ENCODE measurements at places on chromosomes 5 and 9. TPM values are rescaled to one million over a fixed set of nuclear protein-coding genes. Genes with fewer than 3 reads are reported as not detected.

Gene CDC25C
- total RNA-seq = 0.19 TPM

Gene KCNN2
- total RNA-seq = 2.6 TPM

Gene NR6A1
- 2.2 TPM for total RNA-seq

Gene KCTD16
- 0.08 TPM for total RNA-seq

Gene SLF1
- total RNA-seq = 6.1 TPM

Gene C8G
- total RNA-seq = 3.4 TPM

Gene CCDC192
- total RNA-seq = not detected

Gene RMRP
- 10,677 TPM for total RNA-seq

Gene PCDHGB5
- 13.9 TPM for total RNA-seq

Gene TRIM7
- total RNA-seq = 6.4 TPM

Gene SIGMAR1
- total RNA-seq = 25.8 TPM

Gene IGFBPL1
- total RNA-seq = 0.30 TPM

Gene GPRIN1
- 0.48 TPM for total RNA-seq

DNA sequence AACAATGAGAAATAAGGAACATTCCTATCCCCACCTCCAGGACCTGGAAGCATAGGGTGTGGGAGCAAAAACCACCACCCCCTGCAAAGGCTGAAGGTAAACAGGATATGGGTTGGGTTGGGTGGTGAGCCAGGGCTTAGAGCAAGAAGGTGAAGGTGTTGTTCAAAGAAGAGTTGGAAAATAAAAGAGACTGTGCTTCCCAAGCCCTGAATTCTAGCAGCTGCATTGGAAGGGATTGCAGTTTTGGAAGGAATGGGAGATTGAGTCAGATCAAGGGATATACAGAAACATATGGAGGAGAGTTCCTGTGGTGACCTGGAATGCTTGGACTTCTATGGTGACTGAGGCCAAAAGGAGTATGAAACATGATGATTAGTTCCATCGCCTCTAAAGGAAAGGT is 24.7 kb upstream of the MTAP start:
- no peak for DNase-seq

- DNase-seq = no peak
These were observed 18.0 kb downstream of the FRRS1L start for GRCh38 chr9:109149089-109149488.

DNA sequence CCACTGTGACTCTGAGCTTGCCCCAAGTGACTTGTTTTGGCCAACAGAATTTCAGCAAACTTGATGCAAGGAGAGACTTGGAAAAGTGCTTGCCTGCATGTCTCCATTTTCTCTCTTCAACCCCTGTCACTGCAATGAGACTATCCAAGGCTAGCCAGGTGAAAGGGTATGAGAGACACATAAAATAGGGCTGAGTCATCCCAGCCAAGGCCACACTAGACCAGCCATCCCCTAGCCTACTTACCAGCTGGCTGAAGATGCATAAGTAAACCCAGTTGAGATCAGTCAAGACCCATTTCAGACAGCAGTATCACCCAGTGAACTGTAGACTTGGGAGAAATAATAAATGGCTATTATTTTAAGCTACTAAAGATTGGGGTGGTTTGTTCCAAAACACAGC is 52.9 kb upstream of the VLDLR start:
- no peak for DNase-seq

DNA sequence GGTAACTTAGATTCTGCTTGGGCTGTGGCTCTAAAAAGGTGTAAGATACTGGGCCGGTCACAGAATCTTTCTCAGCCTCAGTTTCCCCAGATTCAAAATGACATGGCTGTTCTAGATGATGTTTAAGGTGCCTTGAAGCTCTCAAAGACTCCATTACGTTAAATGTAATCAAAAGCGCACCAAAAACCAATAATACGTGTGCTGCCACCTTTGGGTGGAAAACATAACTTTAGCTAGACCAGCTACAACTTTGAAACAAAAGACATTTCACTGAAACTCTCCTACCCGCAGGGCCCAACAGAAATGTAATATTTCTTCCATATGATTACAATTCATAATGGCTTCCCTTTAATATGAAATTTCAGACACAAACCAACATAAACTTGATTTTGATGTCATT is 35.0 kb upstream of the PCSK5 start:
- no peak for DNase-seq

DNA sequence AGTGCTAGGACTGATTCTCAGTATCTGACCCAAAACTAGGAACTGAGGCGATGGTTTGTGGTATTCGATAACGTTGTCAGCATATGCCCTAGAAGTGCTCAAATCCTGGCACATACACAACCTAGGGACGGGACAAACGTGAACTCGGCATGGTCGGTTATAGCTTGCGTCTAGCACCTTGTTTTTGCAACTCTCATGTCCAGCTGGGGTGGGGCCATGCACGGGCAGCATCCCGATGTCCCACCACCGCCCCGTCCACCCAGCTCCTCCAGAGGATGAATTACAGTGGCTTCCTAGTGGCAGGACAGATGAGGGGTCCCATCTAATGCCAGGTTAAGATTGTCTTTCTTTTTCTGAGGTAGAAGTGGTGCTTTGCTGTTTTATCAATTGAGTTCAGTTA is 31.6 kb downstream of the PROP1 start:
- no peak for DNase-seq

DNA sequence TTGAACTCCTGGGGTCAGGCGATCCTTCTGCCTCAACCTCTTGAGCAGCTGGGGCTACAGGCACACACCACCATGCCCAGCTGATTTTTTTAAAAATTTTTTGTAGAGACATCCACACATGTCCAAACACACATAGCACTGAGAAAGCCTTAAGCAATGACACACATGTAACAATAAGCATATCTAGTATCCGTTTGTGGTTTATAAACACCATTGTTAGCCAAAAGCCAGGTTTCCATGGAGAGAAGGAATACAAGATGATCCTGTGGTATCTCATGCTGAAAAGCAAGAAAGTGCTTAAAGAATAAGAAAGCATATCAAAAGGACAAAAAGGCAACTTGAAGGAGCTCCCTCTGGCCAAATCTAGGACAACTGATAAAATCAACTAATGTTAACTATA is 29.7 kb upstream of the SLC1A3 start:
- no peak for DNase-seq

DNA sequence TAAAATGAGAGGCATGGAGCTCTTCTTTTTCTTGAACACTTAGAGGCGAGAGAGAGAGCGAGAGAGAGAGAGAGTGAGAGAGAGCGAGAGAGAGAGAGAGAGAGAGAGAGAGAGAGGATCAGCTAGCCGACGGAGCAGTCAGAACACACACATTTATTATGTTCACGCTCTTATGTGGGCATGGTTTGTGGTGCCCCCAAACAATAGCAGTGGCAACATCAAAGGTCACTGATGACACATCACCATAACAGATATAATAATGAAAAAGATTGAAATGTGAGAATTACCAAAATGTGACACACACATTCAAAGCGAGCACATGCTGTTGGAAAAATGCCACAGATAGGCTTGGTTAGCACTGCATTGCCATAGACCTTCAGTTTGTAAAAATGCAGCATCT is 116.1 kb downstream of the KDM4C start:
- no peak for DNase-seq

GRCh38 chr9:81558091-81558830 is 131.1 kb downstream of the TLE1 start:
- no peak for DNase-seq

DNA sequence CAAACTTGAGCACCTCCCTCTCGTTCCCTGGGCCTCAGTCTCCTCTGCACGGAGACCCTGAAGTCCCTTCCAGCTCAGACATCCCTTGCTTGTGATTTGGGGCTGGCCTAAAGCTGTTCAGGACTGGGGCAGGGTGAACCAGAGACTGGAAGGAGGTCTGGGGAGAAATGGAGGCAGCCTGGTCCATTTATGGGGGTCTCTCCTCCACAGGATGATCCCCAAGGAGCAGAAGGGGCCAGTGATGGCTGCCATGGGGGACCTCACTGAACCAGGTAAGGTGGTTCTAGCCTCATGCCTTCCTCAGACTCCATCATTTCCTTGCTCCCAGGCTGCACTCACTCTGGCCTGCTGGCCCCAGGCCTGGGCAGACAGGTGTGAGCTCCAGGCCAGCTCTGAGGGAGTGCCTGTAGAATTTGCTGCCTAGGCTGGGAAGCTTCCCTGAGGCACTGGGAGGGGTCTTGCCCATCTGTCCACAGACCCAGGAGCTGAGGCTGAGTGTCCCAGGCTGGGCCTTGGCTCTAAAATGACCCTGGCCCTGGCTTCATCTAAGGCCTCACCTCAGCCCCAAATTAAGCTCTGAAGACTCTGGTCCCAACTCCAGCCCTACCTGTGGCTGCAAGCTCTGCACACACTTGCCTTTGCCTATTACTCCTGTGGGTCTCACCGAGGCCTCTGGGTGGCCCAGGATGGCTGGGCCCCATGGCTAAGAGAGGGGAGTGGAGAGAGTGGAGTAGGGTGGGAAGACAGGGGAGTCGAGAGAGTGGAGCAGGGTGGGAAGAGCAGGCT is 1.9 kb downstream of the MYOZ3 start:
- peak; percentile 70 for DNase-seq

DNA sequence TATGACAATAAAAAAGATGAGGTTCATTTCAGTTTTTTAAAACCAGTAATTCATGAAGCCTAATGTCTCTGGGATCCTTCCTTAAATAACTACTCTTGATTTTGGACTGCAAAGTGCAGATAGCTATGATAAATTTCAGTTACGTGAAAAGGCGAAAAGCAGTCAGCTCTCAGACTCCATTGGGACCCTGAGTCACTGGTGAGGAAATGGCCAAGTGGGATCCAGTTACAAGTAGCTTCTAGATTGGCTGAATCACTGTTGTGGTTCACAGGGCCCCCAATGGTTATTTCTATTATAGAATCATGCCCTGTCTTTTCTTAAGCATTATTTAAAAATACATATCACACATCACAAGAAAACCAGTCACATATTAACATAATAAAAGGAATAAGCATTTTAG is 31.1 kb upstream of the PPP3R2 start:
- no peak for DNase-seq

DNA sequence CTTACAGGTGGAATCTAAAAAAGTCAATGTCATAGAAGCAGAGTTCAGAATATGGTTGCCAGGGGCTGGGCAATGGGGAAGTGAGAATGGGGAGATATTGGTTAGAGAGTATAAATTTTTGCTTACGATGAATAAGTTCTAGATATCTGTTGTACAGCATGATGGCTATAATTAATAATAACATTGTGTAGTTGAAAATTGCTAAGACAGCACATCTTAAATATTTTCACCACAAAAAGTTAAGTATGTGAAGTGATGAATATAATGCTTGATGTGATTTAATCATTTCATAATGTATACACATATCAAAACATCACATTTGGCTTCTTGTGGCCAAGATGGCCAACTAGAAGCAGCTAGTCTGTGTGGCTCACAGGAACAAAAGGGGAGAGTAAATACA is 425.9 kb upstream of the ACO1 start:
- no peak for DNase-seq

DNA sequence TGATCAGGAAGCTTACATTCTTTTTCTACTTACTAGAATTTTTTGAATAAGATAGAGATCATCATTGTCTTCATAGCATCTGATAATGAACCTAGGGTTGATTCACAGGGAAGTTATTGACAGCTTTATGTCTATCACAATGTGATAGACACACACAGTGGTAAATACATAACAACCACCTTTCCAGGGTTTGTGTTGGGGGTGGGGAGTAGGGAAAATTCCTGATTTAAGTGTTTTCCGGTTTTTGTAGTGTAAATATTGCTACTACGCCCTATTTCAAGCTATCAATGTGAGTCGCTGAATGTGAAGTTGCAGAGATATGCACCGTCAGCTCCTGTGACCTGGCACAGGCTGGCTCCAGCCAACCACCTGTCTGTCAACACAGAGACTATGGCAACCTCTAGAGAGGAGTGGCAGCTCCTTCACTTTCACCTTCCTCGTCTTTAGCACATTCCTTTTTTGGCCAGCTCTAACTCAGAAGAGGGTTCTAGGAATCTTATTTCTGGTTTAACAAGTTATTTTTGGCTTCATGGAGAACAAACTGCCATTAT is 224.9 kb downstream of the MAT2B start:
- no peak for DNase-seq

- no peak for DNase-seq
These were observed 52.4 kb upstream of the COX7C start for GRCh38 chr5:86565197-86565789.

GRCh38 chr5:144177548-144177947 is 6.9 kb downstream of the KCTD16 start:
- no peak for DNase-seq

GRCh38 chr5:31196309-31196708 is 2.8 kb downstream of the CDH6 start:
- no peak for DNase-seq

DNA sequence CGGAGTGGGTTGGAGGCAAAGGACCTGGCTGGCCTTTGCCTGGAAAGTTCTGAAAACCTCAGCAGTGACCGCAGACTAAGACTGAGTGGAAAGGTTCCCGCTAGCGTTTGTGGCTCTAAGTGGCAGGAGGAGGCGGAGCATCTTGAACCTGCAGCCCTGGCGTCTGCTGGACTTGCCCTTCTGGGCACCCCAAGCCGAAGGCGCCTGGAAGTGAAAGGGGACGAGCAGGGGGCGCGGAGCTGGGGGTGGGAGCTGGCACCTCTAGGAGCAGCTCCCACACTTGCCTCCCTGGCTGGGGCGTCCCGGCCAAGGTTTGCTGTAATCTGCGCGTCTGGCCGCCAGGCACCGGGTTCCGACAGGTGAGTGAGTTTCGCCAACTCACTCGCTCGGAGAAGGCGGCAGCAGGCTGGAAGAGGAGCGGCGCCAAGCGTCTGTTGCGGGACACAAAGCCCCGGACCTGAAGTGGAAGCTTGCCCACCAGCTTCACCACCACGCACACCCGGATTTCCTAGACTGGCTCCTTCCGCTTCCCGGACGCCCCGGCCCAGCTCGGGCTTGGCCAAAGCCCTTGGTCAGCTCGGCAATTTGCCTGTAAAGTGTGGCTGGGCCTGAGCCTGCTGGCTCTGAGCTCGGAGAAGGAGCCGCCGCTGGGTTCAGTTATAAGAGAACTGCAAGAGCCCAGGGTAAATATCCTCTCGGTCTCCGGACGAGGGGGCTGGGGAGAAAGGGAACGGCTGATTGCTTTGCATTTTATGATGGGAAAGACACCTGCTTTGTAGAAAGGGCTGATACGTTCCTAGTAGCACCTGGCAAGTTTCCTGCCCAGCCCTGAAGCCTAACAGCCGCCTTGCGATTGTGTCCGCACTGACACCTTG is at the start of gene GNA14:
TSS of gene GNA14 (minus strand) at position 89 of the 875 bp plus-strand sequence. CDS start 529 bp downstream, outside the sequence.
- DNase-seq = peak; percentile 79

DNA sequence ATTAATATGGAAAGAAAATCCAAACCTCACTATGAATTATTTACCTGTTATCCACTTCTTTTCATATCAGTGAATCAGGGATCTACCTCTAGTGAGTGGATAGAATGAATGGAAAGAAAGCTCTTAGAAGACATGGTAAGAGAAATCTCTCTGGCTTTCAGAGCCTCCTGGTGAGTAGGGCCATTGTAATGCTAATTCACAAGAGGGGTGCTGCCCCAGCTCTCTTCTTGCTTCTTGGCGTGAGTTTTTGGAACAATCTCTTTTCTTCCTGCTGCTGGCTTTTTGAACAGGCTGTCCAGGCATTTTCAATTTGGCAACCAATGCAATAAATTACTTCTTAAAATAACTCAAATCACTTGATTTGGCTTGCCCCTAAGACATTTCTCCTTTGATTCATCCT is 49.9 kb upstream of the KCNN2 start:
- no peak for DNase-seq
